ENCODE measurements at places on chromosomes 13 and 19. TPM values are rescaled to one million over a fixed set of nuclear protein-coding genes. Genes with fewer than 3 reads are reported as not detected.

DNA sequence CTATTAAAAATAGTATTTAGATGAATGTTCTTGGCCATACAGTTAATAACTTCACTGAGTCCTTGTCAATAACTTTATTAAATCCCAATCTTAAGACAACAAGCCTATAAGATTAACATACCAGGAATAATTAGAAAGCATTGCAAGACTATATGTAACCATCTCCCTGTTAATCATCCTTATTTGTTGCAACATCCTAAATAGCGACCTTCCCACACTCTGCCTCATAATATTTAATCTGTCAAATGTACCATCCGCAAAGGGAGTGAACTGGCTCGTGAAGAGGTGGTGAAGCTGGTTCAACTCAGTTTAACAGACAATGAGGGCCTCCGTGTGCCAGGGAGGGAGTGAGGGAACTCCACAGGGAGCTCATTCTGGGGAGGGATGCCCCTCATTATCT lies 33.9 kb downstream of the KL start:
- DNase-seq = no peak
- no peak overlapping the region for H3K4me3 ChIP-seq
- H3K27ac ChIP-seq = no peak overlapping the region
- H3K27me3 ChIP-seq = no peaks in the 10 kb centered on the region
- H3K4me1 ChIP-seq = no peaks in the 10 kb centered on the region
- H3K36me3 ChIP-seq = no peaks in the 10 kb centered on the region

- no peaks in the 10 kb centered on the region for H3K36me3 ChIP-seq
- no peak overlapping the region for H3K27ac ChIP-seq
- no peak overlapping the region for H3K4me3 ChIP-seq
Observed at GRCh38 chr13:67769063-67769986, 539.2 kb upstream of the PCDH9 start.

Gene PLPPR3
- total RNA-seq = 63.7 TPM

- H3K27ac ChIP-seq = no peak overlapping the region
- peaks cover 18% of the 10 kb centered on the region for H3K4me1 ChIP-seq
- H3K27me3 ChIP-seq = no peaks in the 10 kb centered on the region
- no peak overlapping the region for H3K4me3 ChIP-seq
- no peaks in the 10 kb centered on the region for H3K36me3 ChIP-seq
Observed at GRCh38 chr19:5047251-5047935, 78.5 kb downstream of the KDM4B start.

Data from Panc1 (cell line).